ENCODE measurements at places on chromosomes 12 and 14.

DNA sequence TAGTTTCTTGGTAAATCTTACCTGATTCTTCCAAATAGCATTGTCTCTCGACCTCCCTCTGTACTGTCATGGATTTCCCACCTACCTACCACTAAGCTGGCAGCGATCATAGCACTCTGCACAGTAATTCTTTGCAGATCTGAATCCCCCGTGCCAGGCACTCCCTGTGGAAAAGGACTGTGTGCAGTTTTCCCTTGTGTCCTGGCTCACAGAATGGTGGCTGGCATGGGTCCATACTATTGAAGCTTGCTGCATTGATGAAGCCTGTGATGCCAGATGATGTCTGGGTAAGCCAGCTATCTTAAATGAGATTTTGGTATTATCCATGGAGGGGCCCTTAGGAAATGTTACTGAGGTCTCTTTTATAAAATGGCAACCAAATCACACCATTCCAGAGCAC is 135.7 kb downstream of the RPAP3 start:
- DNase-seq: no peak

- no peak for DNase-seq
These were observed 54.8 kb upstream of the RASSF8 start for GRCh38 chr12:25903603-25904245.

DNA sequence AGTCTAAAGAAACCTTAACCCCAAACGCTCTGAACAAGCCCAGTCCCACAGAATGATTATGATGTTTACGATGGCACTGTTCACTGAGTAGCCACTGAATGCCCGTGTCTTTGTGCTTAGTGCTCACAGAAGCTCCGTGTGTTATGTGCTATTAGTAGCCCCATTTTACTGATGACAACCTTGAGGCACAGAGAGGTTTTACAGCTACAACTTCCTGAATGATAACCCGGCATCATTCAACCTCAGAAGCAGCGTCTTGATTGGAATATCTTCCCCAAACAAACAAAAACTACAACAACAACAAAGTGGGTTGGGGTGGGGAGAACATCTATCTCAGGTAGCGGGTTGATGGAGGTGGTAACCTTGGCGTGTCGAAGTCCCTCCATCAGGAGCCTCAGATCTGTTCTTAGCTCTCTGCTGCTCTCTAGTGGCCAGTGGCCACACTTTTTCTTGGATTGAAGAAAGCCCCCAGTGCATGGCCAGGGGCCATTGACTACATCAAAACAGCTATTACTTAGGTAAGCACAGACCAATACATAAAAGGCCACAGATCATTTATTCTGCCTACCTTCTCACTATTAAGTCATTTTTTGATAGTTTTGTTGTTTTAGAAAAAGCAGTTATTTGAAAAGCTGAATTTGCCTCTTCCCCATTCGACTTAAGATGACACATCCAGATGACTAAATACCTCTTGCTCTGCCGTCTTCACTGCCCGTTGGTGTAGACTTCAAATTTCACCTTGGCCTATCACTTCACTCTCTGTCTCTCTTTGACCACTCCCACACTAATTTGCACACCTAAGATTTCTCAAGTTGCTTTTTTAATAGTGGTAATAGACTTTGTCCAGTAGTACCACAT is 376.9 kb downstream of the GALC start:
- no peak for DNase-seq

DNA sequence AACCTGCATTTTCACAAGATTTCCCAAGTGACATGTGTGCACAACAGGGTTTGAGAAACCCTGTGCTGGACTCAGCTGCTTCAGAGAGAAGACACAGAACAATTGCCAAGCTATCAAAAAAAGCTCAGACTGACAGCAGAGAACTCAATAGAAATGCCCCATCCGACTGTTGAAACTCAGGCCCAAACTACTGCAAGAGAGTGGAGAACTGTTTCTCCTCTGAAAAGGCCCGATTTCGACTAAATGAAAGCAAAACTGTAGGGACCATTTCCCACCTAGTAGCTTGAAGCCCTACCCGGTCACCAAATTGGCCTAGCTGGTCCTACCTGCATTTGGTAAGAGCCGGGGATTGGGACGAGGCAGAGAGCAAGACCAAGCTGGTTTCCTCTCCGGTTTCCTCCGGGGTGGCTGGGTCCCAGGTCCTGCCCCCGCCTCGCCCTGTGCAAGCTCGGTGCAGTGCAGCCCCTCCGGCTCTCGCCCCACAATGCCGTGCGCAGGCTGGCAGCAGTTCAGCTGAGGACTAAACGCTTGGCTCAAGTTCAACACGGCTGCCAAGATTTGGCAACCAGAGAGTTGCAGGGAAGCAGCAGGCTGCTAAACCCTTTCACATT is 1180.6 kb downstream of the VRK1 start:
- DNase-seq: no peak
